ENCODE measurements at places on chromosomes 12 and 14. TPM values are rescaled to one million over a fixed set of nuclear protein-coding genes. Genes with fewer than 3 reads are reported as not detected.

GRCh38 chr14:69696204-69696527 is 70.8 kb upstream of the SRSF5 start:
- DNase-seq: no peak

DNA sequence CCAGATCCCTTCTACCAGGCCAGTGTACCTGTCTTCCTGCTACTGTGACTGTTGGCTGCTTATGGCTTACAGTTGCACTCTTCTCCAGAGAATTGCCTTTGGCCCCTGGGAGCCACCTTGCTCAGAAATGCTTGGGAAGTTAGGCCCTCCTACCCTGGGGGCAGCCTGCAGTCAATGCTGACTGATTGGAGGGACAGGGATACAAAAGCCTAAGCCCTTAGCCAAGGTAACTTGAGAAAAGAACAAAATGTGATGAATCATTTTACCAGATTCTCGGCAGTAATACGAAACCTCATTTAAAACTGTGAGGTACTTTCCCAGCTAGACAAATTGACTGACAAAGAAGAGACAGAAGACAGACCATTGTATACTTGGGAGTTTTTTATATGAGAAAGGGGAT is 47.3 kb downstream of the PTCSC3 start:
- DNase-seq: no peak

- DNase-seq: peak; percentile 70
These were observed 360.4 kb downstream of the MED13L start for GRCh38 chr12:115916910-115917668.

GRCh38 chr12:15116086-15116485 is 105.1 kb downstream of the RERG start:
- DNase-seq: no peak

DNA sequence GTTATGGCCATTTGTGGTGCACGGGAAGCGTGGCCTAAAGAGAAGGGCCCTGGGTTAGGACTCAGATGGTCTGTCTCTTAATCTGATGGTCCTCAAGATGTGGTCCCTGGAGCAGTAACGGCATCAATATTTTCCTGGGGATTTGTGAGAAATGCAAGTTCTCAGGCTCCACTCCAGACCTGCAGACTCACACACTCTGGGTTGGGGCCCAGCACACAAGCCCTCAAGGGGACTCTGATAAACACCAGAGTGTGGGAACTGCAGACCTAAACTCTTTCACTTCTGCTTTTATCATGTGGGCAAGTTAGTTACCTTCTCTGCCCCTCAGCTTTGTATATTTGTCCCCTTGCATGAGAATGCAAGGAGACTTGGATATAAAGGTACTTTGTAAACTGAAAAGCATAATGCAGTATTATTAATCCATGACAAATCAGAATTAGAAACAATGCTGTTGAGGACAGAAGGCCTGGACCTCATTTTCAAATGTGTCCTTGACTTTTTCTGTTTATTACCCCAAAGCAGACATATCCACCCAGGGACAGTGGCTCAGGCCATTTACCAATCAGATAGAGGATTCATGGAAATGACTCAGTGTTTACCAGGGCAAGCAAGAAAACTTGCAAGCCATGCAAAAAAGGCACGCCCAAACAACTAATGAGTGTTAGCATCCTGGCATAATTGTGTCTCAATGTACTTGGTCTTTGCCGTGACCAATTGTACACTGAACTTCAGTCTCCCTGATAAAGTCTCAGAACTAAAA is 157.0 kb downstream of the ASCL1 start:
- DNase-seq: no peak

GRCh38 chr12:120988658-120989057 is 10.3 kb downstream of the HNF1A start:
- no peak for DNase-seq

- no peak for DNase-seq
These were observed 3.7 kb downstream of the LETMD1 start for GRCh38 chr12:51051787-51052186.

- DNase-seq: no peak
These were observed 818.9 kb downstream of the TMTC2 start for GRCh38 chr12:83505586-83505985.

GRCh38 chr12:11862798-11863197 is 207.9 kb upstream of the BCL2L14 start:
- DNase-seq: no peak

SERPINA4 gene
- total RNA-seq: not detected

DIP2B gene
- 28.9 TPM for total RNA-seq

TSHR gene
- total RNA-seq: 0.82 TPM

B4GALNT3 gene
- 6.1 TPM for total RNA-seq

ACACB gene
- total RNA-seq: 13.3 TPM
